ENCODE measurements at places on chromosomes 13 and 19.

- peaks cover 13% of the 10 kb centered on the region for H3K27me3 ChIP-seq
- H3K36me3 ChIP-seq = no peaks in the 10 kb centered on the region
- no peaks in the 10 kb centered on the region for H3K4me1 ChIP-seq
- H3K27ac ChIP-seq = no peak overlapping the region
- no peak for DNase-seq
- no peak overlapping the region for H3K4me3 ChIP-seq
Observed at GRCh38 chr13:20489185-20489820, 36.4 kb downstream of the CRYL1 start.

DNA sequence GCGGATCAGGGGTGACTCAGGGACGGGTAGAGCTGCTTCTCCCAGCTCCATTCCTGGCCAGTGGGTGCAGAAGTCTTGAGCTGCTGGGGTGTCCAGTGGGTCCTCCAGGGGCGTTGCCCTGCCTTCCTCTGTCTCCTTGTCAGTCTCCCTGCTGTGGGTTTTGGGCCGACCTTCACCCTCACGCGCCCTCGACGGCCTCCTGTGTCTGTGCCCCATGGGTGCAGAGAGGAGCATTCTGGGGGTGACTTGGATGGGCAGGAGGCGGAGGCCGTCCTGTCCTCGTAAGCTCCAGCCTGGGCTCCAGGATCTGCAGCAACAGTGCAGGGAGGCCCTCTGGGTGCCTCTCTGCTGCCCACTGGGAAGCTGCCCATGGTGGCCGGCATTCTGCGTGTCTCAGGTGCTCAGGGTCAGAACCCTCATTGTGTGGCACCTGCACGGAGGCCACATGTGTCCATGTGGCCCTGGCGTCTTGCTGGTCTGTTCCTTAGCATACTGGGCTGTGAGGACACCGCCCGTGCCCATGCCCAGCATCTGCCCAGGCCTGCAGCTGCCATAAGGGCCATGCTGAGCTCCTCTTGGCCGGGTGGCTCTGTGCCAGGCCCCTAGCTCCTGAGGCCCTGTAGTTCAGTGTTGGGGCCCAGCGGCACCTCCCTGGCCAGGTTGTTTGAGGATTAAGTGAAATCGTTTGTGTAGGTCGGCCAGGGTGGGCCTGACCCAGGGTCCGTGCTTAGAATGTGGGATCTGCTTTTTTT lies 17.3 kb downstream of the DOT1L start:
- H3K27ac ChIP-seq = no peak overlapping the region
- DNase-seq = no peak
- H3K27me3 ChIP-seq = no peaks in the 10 kb centered on the region
- H3K4me1 ChIP-seq = peaks cover 40% of the 10 kb centered on the region
- no peak overlapping the region for H3K4me3 ChIP-seq

DNA sequence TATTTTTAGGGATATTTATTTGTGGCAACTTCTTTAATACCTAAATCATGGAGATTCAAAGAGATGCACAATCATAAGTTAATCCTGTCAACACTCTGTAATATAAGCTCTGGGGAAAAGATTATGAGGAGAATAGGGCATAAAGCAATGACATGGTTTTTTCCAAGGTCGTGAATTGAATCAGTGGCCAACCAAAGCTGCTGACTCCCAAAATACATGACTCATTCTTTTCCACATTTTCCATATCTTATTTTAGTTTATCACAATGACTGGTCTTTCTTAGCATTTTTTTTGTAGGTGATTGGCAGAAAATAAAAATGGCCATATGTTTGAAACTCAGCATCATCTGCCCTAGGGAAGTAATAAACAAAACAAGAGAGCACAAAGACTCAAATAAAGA lies 28.5 kb upstream of the RBM26 start:
- no peaks in the 10 kb centered on the region for H3K27me3 ChIP-seq
- no peak overlapping the region for H3K27ac ChIP-seq
- no peak overlapping the region for H3K4me3 ChIP-seq
- no peaks in the 10 kb centered on the region for H3K36me3 ChIP-seq
- H3K4me1 ChIP-seq = no peaks in the 10 kb centered on the region
- no peak for DNase-seq

- no peak overlapping the region for H3K27ac ChIP-seq
- peaks cover 16% of the 10 kb centered on the region for H3K4me1 ChIP-seq
- peak; percentile 50 for DNase-seq
- no peaks in the 10 kb centered on the region for H3K36me3 ChIP-seq
Observed at GRCh38 chr13:32019612-32020233, 11.9 kb upstream of the FRY start.

DNA sequence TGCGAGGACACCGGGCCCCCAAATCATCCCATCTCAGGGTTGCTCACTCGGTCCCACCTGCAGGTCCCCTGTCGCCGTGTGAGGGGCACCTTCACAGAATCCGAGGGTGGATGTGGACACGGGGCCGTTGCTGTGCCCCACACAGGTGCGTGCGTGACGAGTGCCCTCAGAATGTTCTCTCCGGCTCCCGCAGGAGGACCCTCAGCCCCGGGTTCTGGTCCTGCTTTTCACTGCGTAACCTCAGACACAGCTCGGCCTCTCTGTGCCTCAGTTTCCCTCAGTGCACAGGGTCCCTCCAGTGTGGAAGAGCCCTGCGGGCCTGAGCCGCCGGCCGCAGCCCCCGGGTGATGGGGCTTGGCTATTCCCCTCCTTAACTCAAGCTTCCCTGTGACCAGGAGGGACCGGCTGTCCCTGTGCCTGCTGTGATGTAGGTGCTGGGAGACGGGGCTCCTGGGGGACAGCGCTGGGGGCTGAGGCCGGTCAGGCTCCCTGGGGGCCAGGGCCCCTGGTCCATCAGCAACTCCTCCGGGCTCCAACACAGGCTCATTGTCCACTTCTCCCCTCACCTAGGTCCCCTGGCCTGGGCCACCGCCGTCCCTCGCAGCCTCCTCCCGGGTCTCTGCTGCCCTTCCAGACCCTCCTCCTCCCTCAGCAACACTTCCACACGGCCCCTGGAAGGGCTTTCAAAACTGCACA lies 4.8 kb downstream of the SHC2 start:
- peaks cover 9% of the 10 kb centered on the region for H3K4me1 ChIP-seq
- peaks cover 10% of the 10 kb centered on the region for H3K27me3 ChIP-seq
- H3K36me3 ChIP-seq = peaks cover 56% of the 10 kb centered on the region

GRCh38 chr13:81283561-81283960 lies 942.6 kb upstream of the SPRY2 start:
- no peak for DNase-seq
- peaks cover 4% of the 10 kb centered on the region for H3K27me3 ChIP-seq
- H3K27ac ChIP-seq = no peak overlapping the region
- H3K36me3 ChIP-seq = no peaks in the 10 kb centered on the region
- H3K4me1 ChIP-seq = no peaks in the 10 kb centered on the region

DNA sequence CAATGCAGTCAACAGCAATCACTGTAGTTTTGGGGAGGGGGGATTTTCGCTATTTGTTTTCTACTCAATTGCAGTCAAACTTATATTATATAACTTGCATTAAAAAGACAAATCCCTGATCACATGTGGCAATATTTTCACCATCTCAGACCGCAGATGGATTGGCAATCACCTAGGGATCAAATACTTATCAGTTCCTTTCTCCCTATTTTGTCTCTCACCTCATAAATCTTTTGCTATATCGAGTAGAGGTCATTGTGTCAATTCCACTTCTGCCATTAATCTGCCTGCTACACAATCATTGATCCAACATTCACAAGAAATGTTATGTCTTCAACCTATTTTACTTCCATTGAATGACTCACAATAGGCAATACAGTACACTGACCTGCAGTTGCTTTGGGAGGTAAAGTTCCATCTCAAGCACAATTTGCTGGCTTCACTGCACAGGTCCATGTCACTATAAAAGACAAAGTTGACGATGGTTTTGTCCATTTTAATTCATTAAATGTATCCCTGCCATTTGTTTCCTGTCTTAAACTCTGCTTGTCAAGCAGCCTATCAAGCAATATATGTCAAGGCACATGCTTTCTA lies 415.8 kb upstream of the PCDH9 start:
- DNase-seq = no peak
- H3K27me3 ChIP-seq = no peaks in the 10 kb centered on the region
- H3K27ac ChIP-seq = no peak overlapping the region
- no peaks in the 10 kb centered on the region for H3K36me3 ChIP-seq
- no peak overlapping the region for H3K4me3 ChIP-seq

GRCh38 chr19:2423915-2424685 lies 3.3 kb downstream of the TIMM13 start:
- no peak overlapping the region for H3K27ac ChIP-seq
- no peaks in the 10 kb centered on the region for H3K27me3 ChIP-seq
- H3K4me1 ChIP-seq = peaks cover 25% of the 10 kb centered on the region
- no peaks in the 10 kb centered on the region for H3K36me3 ChIP-seq

DNA sequence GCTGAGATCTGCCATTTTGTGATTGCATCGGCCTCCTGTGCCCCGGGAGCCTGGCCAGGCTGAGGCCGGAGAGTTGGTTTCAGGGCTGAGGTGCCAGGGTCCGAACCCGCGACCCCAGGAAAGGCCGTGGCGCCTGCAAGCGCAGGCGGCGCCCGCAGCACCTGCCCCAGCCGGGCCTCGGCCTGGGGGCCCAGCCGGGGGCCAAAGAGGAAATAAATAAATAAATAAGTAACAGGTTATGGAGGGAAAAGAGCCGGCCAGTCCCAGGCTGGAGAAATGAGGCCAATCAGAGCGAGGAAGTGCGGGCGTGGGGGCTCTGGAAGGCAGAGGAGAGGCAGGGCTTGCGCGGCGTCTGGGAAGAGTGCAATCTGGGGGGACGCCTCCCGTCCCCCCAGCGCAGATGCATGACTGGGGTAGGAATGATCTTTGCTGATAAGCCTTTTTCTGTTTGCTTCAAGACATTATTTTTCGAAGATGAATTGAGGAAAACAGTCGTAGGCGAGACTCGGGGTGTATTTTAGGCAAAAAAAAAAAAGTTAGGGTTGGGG lies 145.6 kb upstream of the ZNF536 start:
- peak overlapping the region; percentile 83 for H3K4me3 ChIP-seq
- peak; percentile 42 for DNase-seq
- peaks cover 93% of the 10 kb centered on the region for H3K27me3 ChIP-seq
- peaks cover 57% of the 10 kb centered on the region for H3K4me1 ChIP-seq
- H3K36me3 ChIP-seq = no peaks in the 10 kb centered on the region

DNA sequence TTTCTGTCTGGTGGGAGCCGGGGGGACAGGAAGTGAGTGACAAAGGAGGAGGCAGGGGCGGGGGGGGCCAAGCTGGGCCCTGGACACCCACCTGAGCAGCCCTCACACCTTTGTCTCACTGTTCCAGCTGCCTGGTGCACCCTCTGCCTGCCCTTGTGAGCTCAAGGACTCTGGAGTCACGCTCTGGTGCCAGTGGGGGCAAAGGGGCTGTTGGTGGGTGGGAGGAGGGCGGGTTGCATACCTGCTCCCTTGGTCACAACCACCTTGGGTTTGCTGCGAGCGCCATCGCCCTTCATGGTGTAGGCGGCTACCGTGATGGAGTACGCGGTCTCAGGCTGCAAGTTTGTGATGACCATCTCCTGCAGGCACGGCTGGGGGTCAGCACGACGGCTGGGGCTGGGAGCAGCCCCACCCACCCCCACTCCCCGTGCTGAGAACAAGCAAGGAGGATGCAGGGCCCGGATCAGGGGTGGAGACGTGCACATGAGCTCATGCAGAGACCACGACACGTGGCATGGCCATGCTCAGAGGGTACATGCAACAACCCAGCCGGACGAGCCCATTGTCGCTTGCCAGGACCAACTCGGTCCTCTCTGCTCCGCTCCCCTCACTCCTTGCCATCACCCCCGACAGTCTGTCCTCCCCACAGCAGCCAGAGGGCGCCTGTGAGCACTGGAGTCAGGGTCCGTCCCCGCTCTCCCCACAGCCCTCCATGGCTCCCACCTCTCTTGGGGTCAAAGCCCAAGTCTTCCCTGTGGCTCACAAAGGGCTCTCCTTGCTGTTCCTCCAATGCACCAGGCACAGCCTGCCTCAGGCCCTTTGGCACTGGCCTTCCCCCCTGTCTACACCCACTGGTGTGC lies 114.9 kb downstream of the PTPRS start:
- no peak overlapping the region for H3K4me3 ChIP-seq
- H3K27ac ChIP-seq = no peak overlapping the region
- DNase-seq = peak; percentile 54

DNA sequence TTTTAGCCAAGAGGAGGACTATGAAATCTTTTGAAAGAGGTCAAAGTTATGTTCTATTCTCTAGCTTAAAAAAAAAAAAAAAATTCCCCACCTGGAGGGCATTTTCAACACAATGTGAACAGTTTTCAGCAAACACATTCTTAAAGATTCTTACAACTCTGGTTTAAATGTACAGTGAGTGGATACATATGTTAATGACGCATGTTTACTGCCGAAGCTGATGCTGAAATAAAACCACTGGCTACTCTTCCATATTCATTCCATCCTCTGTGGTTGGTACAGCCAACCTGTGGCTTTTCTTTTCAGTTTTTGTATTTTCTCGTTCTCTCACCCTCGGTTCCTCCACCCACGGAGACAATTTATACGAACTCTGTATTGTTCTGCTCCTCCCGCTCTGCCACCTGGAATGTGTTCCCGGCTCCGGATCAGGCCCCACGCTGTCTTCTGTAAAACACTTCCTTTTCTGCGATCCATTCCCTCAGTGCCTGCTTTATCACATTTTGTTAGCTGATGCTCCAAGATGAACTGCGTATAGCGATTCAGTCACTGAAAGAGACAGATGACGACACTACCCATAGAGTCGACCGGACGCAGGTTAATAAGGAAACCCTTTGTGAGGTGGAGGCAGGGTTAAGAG lies 466.4 kb upstream of the ARGLU1 start:
- H3K36me3 ChIP-seq = no peaks in the 10 kb centered on the region
- H3K27me3 ChIP-seq = peaks cover 9% of the 10 kb centered on the region
- no peaks in the 10 kb centered on the region for H3K4me1 ChIP-seq

DNA sequence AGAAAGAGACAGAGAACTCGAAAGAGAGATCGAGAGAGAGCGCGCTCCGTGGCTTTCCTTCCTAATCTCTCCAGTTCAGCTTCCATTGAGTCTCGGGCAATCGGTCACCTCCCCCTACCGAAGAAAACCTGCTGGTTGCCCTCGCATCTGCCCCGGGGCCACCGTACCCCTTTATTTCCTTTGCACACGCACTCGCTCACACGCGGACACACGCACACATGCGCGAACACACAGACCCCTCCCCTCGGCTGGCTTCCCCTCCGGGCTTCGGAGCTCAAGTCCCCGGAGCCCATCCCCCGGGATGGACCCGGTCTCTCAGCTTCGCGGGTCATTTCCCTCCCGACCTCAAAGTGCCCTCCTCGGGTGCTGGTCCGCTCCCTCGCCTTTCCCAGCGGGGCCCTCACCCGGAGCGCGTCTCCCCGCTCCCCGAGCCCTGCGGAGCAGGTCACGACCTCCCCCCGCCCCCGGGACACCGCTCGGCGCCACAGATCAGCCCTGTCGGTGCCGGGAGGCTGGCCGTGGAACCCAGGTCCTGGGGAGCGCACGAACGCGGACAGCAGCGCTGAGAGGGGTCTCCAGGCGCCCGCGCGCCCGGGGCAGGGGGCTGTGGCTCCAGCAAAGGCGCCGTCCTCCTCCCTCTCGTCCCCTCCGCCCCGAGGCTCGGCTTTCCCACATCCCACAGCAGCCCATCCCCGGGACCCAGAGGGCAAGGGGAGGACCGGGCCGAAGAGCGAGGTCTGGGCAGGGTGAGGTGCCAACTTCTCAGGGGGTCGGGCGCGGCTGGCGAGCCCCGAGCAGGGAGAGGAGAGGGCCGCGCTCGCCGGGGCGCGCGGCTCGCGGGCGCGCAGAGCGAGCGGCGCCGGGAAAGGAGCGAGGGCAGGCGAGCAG lies 1.8 kb downstream of the DACH1 start:
- peak overlapping the region; percentile 96 for H3K4me3 ChIP-seq
- peaks cover 60% of the 10 kb centered on the region for H3K4me1 ChIP-seq
- H3K27me3 ChIP-seq = no peaks in the 10 kb centered on the region
